ENCODE measurements at places on chromosomes 2 and 18.

- no peak for DNase-seq
These were observed 1345.1 kb downstream of the SUCLG1 start for GRCh38 chr2:83113953-83114352.

- DNase-seq = no peak
These were observed 4.2 kb downstream of the NAPG start for GRCh38 chr18:10530002-10530401.

DNA sequence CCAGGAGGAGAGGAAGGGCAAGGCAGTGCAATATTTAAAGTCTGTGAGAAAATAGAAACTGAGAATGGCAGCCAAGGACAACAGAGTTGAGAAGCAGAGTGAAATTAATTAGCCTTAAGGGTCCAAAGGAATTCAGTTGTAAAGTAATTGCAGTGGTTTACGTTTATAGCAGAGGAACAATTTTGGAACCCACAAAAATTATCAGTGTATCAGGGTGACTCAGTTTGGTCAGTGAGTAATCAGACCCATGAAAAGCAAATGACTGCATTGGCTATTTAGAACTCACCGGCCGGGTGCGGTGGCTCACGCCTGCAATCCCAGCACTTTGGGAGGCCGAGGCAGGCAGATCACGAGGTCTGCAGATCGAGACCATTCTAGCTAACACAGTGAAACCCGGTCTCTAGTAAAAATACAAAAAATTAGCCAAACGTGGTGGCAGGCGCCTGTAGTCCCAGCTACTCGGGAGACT lies 245.8 kb upstream of the SLC39A10 start:
- DNase-seq = no peak

DNA sequence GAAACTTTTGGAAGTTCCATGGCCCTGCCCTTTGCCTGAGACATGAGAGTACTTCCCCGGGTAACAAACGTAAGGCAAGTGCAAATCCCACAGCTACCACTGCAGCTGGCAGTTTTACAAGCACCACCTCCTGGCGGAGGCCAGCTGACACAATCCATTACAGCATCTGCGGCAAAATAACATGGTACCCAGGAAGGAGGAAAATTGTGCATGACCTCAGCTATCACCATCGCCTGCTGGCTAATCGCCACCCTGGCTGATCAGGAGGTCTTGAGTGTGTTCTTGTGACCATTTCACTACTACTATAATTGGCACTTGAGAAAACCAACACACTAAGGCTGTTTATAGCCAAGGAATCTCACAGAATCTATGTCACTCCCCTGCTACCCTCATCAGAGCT lies 71.7 kb upstream of the SERPINE2 start:
- no peak for DNase-seq

DNA sequence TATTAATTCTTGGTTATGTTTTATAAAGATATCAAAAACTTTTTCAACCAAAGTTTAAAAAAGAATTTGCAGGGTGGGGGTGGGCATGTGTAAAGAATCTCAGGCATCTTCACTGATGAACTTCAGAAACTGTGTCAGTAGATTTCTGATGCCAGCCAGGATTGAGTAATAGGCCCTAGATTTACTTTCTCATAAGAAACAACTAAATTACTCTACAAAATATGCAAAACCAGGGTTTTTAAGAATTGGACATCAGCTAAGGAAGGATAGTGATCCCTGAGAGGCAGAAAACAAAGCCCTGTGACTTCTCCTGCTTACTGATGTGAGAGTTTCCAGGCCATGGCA lies 11.9 kb upstream of the IL1R1 start:
- DNase-seq = no peak
